ENCODE measurements at places on chromosomes 6 and 20. TPM values are rescaled to one million over a fixed set of nuclear protein-coding genes. Genes with fewer than 3 reads are reported as not detected.

F13A1 gene
- 346 TPM for total RNA-seq

SDHAF4 gene
- total RNA-seq, result 10.5 TPM

NEURL2 gene
- total RNA-seq, result 17.0 TPM

ACTL10 gene
- 0.93 TPM for total RNA-seq

TBXT gene
- not detected for total RNA-seq

HLA-DOA gene
- total RNA-seq, result 5.0 TPM

CUL7 gene
- 13.7 TPM for total RNA-seq

UST gene
- total RNA-seq, result 5.2 TPM

CRYBG1 gene
- total RNA-seq, result 27.4 TPM

RTF2 gene
- total RNA-seq, result 80.6 TPM

FOXQ1 gene
- not detected for total RNA-seq

CAGE1 gene
- total RNA-seq, result not detected

GJA1 gene
- 107 TPM for total RNA-seq

GRCh38 chr6:5992551-5993225 is 14.0 kb downstream of the NRN1 start:
- DNase-seq, result no peak

GRCh38 chr20:31803552-31804291 is 15.4 kb upstream of the MYLK2 start:
- no peak for DNase-seq

- DNase-seq, result no peak
Measured at GRCh38 chr6:106048336-106048735, 37.8 kb upstream of the PRDM1 start.

- no peak for DNase-seq
Measured at GRCh38 chr6:121008553-121008952, 325.7 kb downstream of the TBC1D32 start.

GRCh38 chr6:90227673-90228072 is 69.0 kb downstream of the BACH2 start:
- DNase-seq, result no peak

DNA sequence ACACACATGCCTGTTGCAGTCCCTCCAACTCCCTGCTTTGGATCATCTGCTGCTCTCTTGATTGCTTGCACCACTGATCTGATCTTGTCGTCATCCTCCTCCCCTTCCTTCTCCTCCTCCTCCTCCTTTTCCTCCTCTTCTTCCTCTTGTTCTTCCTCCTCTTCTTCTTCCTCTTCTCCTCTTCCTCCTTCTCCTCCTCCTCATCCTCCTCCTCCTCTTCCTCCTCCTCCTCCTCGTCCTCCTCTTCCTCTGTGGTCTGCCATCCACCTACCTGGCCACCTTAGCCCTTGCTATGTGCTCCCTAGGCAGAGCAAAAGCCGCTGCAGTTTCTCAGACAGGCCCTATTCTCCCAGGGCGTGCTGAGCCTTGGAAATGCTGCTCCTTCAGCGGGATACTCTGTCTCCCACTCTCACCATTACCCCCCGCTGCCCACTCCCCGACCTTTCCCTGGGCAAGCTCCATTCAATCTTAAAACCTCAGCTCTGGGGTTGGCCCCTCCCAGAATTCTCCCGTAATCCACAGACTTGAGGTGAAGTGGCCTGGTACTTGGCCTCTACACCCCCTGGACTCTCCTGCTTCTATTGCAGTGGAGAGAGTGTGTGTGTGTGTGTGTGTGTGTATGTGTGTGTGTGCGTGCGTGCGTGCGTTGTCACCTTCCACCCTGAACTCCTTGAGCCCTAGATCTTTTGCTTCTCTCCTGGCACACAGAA is 105.0 kb downstream of the SASH1 start:
- no peak for DNase-seq

DNA sequence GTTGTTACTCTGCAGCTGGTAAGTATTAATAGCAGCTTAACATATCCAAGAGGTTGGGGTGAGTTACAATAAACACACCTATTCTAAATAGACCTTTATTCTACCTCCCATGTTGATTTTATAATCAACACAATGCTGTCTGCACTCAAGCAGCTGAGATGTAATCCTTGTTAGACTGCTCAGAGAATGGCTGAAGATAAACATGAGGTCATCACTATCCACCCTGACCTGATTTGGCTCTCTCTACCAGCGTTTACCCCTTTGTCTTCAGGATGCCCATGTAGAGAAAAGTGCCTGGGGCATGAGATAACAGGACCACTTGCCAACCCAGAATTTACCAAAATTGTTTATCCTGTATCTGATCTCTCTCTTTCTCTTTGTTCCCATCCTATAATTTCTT is 220.7 kb upstream of the DEFB112 start:
- no peak for DNase-seq

GRCh38 chr20:2261046-2261485 is 34.7 kb upstream of the TGM3 start:
- no peak for DNase-seq

GRCh38 chr20:44393608-44394451 is 38.3 kb downstream of the HNF4A start:
- DNase-seq, result no peak

DNA sequence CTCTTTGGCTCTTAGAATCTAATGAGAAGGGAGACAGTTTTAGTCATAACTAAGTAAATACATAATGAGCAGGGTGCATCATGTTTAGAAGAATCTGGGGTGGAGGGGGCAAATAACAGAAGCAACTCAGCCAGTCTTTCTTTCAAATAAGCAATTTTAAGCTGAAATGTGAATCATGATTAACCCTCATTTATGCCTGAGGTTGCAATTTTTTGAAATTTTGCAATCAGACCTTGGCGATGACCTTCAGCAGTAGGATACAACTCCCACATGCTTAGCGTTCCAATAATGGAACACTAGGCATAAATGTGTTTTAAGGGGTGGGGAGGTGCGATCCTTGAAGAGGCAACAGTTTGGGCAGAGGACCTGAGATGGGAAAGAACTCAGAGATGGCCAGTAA is 30.6 kb downstream of the TMEM14B start:
- DNase-seq, result no peak

GRCh38 chr6:50025258-50025657 is 3.5 kb upstream of the DEFB110 start:
- DNase-seq, result no peak

DNA sequence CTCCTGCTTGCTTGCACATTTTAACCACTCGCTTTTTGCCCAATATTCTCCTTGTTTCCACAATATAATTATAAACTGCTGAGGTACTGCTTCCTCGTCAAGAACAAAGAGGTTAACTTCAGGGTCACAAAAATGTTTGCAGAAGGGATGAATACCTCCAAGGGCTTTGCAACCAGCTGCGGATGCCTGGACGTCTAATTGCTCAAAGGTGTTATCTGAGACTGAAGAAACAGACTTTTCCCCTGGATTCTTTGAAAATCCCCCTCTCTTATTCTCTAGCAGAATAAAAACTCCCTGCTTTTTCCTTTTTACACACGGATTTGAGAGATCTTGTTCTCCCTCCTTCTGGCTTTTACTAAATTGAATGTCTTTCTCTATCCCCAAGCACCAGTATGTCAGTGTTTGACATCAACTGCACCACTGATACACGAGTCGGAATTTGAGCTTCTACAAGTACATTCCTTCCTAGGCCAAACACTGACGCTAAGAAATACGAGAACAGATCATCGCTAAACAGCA is 336 bp upstream of the SMPDL3A start:
- no peak for DNase-seq

DNA sequence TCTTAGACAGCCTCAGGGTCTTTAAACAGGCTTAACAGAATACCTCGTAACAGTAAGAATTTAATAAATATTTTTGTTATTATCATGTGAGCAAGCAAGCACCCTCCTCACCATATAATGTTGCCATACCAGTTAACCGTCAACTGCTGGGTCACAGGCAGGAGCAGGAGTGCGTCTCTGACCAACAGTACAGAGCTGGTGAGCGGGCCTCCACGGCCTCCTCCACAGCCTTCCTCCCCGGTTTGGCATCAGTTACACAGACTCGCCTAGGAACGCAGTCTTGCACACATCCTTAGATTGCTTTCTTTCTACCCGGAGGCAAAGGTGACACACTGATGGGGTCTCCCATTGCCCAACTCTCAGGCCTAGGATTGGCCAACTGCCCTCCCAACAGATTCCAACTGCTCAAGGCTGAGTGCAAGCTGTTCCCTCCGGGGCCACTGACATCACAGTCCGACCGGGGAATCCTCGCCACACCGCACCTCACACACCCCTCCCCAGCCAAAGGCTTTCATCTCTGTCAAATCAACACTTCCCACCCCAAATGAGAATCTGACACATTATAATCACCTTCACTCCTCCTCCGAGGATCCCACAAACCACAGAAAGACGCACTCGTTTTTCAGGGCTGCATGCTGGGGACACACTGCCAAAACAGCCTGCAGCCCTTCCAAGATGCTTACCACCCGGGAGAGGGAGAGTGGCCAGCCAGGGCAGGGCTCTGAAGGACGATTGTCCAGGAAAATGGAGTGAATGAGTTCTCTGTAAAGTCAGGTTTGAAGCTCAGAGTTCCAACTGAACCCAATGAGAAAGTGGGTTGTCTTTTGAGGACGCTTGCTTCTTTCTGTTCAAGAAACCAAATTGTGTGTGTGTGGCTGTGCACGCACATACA is 63.2 kb downstream of the PDE10A start:
- no peak for DNase-seq

- DNase-seq, result no peak
Measured at GRCh38 chr20:45835329-45835765, 1.7 kb downstream of the SNX21 start.

GRCh38 chr6:17584241-17584803 is 15.8 kb upstream of the FAM8A1 start:
- no peak for DNase-seq

GRCh38 chr6:27890445-27891319 is 21.5 kb downstream of the OR2B2 start:
- DNase-seq, result no peak

GRCh38 chr6:29975561-29975907 is 33.2 kb downstream of the HLA-A start:
- DNase-seq, result peak; percentile 71

- peak; percentile 79 for DNase-seq
Measured at GRCh38 chr20:58714340-58714922, 21.8 kb downstream of the NPEPL1 start.

GRCh38 chr20:34627458-34627857 is 49.4 kb downstream of the PIGU start:
- DNase-seq, result no peak

- no peak for DNase-seq
Measured at GRCh38 chr20:51697096-51697826, 70.9 kb downstream of the ATP9A start.

- DNase-seq, result peak; percentile 78
Measured at GRCh38 chr6:43625393-43625992, 3.6 kb downstream of the GTPBP2 start.

- DNase-seq, result no peak
Measured at GRCh38 chr20:12594410-12595088, 414.2 kb upstream of the SPTLC3 start.

DNA sequence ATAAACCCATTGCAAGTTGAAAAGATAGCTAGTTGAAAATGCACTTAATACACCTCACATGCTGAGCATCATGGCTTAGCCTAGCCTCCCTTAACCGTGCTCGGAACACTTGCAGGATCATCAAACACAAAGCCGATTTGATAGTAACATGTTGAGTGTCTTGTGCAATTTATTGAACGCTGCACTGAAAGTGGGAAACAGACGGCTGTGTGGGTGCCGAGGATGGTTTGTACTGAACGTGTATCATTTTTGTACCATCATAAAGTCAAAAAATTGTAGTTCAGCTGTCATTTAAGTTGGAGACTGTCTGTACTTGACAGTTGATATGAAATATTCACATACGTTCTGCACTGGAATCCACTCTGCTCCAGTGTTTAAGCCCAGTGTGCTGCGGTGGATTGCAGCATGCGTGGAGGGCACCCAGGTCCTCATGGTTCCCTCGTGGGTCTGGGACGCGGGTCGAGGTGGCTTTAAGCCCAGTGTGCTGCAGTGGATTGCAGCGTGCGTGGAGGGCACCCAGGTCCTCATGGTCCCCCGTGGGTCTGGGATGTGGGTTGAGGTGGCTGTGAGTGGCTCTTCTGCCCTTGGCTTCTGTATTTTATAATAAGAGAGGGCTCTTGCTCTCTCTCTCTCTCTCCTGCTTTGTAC is 77.0 kb downstream of the CDH4 start:
- peak; percentile 92 for DNase-seq

- DNase-seq, result no peak
Measured at GRCh38 chr20:11810311-11811083, 107.2 kb upstream of the BTBD3 start.

DNA sequence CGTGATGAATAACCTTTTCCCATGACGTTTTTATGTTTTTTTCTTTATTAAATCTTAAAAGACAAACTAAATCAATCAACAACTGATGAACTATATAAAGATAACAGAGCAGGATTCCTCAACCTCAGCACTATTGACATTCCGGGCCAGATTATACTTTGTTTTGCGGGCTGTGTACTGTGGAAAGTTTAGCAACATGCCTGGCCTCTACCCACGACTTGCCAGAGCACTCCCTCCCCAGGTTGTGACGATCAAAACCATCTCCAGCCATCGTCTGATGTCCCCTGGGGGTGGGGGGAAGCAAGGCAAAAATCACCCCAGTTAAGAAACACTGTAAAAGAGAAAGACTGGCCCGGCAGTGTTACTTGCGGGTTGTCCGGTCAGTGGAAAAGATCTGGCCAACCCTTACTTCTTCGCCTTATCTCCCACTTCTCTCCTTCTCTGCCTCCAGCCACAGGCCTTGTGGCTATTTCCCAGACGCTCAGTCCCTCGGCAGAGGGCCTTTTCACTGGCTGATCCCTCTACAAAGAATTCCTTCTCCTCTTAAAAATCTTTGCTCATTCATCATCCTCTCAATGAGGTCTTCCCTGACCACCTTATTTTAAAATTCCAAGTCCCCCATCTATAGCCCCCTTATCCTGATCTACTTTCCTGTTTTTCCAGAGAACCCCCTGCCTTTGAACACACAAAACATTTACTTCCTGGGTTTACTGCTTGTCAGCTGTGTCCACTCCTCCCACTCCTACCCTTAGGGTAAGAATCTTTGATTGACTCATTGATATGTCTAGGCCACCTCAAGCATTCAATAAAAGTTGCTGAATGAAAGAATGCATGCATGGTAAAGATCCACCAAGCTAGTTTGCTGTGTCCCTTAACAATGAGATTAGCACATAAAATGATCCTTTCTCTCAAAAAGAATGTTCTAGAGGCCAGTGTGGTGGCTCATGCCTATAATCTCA is 14.7 kb upstream of the RAB22A start:
- no peak for DNase-seq

- no peak for DNase-seq
Measured at GRCh38 chr6:16684896-16685554, 76.2 kb downstream of the ATXN1 start.

DNA sequence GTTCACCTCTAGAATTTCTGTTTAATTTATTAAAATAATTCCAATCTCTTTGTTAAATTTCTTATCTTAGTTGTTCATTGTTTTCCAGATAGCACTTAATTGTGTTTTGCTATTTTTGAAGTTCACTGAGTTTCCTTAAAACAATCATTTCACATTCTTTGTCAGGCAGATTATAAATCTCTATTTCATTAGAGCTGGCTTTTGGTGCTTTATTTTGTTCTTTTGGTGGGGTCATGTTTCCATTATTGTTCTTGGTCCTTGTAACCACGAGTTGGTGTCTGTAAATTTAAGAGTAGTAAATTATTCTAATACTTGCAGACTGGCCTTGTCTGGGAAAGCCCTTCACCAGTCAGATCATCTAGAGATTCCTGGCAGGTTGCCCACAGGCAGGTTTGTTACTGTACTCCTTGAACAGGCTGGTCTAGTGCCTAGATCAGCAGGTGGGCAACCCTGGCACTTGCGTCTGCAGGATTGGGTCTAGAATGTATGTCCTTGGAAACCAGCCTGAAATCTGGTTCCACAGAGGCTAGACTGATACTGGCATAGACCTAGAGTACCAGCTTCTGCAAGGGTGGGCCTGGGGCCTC is 110.4 kb downstream of the ADGB start:
- DNase-seq, result no peak

GRCh38 chr6:159805440-159806020 is 5.5 kb downstream of the PNLDC1 start:
- no peak for DNase-seq

Measured in mesenteric fat pad (tissue), 1 donor.